ENCODE measurements at places on chromosomes 3 and 15.

DNA sequence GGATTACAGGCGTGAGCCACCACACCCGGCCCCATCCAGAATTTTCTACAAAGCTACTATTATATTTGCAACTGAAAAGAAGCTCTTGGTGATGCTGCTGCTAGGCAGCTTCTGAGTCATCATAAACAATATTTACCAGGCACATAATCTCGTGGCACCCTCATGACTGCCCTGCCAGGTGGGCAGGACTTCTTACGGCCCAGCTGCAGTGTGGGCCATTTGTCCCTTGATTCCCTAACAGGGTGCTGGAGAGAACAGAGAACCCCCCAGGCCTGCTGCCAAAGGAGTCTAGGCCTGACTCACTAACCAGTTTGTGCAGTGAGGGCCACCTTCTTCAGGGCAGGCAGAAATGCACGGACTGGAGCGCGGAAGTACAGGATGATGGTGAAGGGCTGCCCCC is 4.9 kb downstream of the EPB42 start:
- no peak for DNase-seq

DNA sequence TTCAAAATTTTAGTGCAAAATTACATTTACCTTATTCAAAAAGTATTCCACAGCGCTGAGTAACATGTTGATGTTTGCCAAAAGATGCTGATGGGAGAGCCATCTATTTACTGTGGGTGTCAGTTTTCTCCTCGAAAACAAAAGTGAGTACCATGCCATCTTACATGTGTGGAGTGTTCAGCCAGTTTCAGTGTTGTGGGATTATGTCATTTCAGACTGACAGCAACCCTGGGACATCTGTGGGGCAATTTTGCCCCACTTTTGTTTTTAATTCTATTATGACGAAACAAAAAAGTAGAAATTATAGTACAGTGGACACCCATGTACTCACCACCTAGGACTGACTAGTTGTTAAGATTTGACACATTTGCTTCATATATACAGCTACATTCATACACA is 19.6 kb downstream of the SLCO3A1 start:
- no peak for DNase-seq

DNA sequence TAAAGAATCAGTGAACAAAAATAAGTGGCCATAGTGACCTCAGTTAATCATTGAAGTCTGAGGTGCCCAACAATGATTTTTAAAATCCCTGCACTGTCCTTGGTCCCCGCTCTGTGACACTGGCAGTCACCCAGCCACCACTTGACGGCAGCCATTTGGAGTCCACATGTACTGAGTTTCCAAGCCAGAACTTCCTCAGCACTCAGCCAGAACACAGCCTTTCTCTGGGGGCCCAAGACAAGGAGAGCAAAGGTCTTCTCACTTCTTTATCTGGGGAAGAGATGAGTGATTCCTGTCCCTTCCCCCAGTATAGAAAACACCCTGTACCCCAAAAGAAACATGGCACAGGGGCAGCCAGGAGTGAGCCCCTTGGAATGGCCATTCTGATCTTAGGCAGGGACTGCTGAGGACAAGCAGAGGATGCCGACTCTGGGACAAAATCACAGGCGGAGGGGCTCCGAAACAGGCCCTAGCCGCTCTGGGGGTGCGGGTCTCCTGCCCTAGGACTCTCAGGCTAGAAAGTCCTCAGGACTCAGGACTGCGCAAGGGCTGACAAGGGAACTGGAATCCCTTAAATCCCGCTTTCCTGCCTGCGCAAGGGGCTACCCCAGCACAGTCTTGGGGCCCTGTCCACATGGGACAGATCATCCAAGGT is 12.8 kb downstream of the PAK6 start:
- DNase-seq: no peak

DNA sequence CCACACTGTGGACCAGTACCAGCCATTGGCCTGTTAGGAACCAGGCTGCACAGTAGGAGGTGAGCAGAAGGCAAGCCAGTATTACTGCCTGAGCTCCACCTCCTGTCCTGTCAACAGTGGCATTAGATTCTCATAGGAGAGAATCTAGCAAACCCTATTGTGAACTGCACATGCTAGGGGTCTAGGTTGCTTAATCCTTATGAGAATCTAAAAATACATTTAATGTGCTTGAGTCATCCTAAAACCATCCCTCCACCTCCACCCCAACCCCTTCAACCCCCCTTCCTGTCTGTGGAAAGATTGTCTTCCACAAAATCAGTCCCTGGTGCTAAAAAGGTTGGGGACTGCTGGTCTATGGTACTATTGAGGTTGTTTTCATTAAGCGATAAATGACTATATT is 49.3 kb upstream of the KCNAB1 start:
- DNase-seq: no peak

DNA sequence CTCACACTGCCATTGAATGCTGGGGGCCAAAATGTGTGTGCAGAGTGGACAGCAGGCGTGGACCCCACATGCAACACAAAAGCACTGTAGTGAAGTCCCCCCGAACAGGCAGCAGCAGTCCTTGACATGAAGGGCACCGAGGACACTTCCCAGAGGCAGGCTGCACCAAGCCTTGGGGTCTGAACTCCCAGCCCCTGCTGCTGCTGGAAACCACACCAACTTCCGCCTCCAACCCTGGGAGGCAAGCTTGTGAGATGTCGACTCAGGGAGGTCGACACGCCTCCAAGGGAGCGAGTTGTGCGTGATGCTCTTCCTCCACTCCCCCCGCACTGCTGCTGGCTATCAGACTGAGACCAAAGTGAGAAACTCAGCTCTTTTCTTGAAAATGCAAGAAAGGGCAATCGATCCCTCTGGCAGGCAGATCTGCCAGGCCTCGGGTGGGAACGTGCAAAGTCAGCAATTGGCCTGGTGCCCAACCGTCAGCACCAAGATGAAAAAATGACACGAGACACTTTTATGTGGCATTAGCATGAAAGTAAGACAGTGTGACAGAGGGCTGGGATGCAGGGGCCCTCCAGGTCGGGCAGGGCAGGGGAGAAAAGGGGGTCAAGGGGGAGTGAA is 43.6 kb downstream of the WHAMM start:
- no peak for DNase-seq

DNA sequence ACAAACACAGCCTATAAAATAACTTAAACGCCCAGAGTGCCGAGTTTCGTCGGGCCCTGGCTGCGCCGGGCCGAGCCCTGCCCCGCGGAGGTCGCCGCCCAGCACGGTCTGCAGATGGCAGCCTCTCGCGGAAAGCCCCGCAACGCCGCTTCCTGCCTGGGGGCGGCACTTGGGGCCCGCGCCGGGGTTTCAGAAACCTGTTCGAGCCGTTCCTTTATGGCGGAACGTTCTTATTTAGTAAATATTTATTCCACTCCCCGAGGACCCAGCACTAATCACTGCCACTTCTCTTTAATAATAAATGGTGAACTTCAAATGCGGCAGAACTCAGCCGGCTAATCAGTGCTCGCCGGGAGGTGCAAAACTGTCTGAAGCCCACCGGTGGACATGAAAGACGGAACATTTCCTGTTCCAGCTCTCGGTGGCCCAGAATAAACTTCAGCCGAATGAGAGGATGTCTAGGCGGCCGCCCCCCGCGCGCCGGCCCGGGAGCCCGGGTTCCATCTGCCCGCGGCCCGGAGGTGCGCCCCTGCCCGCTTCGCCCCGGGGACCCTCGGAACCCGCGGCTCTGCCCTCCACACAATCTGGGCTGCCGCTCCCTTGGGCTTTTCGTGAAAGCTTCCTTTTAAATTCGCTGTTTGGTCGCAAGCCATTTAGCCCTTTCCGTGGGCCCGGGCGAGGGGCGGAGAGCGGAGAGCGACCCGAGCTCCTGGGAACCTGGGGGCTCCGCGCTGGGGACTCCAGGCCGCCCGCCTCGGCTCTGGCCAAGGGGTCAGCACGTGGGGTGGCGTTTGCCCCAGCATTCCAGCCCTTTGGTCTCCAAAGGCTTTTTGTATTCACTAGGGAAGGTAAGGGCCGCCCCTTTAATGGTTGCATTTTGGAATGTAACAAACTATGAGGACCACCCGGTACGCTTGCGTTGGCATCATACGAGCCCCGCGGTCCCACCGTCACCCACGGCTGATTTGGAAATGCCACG is 110.8 kb upstream of the ATP11B start:
- DNase-seq: peak; percentile 58

- no peak for DNase-seq
These were observed 8.4 kb upstream of the ISL2 start for GRCh38 chr15:76328106-76328696.

DNA sequence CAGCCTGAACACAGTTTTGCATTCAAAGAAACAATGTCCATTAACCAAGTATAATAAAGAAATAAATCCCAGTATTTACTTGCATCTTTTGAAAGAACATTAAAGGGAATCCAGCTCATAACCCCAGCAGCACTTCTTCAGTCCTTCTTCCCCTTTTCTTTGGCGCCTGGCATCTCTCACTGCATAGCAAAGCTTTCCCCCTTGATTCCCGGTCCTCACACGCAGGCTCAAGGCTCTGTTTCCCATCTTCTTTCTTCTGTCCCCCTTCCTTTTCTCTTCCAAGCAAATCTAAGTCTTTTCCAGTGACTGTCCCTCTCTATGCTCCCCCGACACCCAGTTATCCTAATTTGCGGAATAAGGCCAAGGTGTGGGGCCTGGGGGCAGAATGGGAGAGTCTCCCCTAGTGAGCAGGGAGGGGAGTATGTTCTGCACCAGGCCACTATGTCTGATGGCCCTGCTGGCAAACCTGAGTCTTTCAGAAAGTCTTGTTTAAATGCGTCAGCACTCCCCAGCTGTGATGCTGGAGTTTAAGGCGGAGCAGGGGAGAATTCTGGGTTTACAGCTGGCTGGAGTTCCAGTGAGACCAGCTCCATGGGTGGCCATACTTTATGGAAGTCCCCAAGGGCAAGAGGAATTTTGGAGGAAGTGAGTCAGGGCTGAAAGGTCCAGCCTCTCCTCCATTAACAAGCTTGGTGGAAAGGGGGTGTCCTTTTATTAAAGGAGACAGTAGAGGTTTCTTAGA is 42.1 kb downstream of the GOLGA6A start:
- no peak for DNase-seq

DNA sequence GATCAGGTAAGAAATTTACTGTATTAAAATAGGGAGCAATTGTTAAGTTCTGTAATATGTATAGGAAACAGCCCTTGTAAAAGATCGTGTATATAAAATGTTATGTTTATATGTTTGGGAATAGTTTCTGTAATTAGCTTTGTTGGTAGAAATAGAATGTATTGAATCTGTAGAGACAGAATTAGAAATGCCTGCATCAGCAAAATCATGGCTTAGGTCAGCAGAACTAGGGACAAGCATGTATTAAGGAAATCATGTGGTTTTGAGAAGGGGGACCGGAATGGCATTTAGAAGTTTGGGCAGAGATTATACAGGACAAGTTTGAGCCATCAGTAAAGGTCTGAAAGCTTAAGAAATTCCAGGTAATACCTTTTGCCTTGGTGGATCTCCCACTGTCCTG is 177.9 kb downstream of the ERC2 start:
- no peak for DNase-seq

- DNase-seq: no peak
These were observed 16.2 kb downstream of the ACAD11 start for GRCh38 chr3:132643366-132643765.

DNA sequence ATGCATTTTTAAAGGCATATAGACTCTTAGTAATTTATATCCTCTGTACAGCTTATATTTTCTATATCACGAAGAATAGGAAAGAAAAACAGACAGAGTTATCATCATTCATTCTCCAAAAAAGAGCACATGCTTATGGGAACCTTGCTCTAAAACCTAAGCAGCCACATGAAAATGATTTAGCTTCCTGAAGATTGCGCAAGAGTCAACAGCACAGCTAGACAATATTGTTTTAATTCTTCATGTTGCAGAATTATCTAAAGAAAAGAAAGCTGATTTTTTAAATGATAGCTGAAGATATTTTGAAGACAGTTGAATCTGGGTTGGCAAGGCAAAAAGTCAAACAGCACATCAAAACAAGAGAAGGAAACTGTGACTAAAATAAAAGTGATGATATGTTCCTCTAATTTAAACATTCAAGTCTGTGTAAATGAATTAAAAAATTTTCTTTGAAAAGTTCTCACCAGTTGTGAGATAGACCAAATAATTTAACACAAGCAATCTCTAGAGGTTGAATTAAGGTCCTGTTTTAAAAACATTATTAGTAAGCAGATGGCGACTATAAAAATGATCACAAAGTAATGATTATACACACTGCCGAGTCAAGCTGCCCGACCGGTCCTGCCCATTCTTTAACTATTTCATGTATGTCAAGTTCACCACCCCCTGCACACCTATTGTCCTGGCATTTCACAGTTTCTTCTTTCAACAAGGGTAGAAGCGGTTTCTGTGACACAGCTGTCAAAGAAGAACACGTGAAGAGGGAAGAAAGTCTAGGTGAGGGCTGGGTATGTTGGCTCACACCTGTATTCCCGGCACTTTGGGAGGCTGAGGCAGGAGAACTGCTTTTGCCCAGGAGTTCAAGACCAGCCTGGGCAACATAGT is 74.2 kb upstream of the BHLHE40 start:
- DNase-seq: no peak

DNA sequence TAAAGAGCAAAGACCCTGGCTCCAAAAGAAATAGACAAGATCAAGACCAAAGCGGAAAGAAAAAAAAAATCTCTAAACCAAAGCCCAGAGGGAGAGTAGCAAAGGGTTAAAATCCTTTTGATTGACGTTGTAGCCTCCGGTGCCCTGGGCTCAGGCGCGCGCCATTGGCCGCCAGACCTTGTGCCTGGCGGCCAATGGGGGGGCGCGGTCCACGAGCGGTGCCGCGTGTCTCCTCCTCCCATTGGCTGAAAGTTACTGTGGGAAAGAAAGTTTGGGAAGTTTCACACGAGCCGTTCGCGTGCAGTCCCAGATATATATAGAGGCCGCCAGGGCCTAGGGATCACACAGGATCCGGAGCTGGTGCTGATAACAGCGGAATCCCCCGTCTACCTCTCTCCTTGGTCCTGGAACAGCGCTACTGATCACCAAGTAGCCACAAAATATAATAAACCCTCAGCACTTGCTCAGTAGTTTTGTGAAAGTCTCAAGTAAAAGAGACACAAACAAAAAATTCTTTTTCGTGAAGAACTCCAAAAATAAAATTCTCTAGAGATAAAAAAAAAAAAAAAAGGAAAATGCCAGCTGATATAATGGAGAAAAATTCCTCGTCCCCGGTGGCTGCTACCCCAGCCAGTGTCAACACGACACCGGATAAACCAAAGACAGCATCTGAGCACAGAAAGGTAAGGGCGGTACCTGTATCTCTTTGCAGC is at the start of gene HES1:
TSS of gene HES1 (plus strand) at position 343 of the 713 bp plus-strand sequence. CDS start at position 576, 233 bp downstream.
- peak; percentile 17 for DNase-seq

GRCh38 chr15:70343961-70344621 is 246.4 kb upstream of the TLE3 start:
- no peak for DNase-seq

DNA sequence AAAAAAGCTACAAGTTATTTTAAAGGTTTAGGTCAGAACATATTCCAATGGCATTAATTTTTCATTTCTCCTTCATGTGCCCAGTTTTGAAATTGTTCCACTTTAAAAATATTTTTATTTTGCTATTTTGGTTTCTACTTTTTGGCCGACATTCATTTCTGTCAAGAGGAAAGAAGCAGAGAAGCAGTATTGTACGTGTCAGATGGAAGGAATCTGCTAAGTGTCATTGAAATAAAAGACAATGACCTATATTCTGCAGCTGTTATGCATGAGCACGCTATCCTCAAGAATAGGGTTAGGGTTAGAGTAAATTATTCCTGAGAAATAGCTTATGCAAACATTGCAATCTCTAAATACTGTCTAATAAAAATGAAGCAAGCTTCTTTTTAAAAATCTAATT is 941.7 kb downstream of the TUSC7 start:
- no peak for DNase-seq

Measured in activated CD8-positive, alpha-beta memory T cell treated with anti-CD3 and anti-CD28 coated beads, Interleukin-2, amount 50 U/mL, for 4 hours (primary cell).